ENCODE measurements at places on chromosomes 11 and 22.

DNA sequence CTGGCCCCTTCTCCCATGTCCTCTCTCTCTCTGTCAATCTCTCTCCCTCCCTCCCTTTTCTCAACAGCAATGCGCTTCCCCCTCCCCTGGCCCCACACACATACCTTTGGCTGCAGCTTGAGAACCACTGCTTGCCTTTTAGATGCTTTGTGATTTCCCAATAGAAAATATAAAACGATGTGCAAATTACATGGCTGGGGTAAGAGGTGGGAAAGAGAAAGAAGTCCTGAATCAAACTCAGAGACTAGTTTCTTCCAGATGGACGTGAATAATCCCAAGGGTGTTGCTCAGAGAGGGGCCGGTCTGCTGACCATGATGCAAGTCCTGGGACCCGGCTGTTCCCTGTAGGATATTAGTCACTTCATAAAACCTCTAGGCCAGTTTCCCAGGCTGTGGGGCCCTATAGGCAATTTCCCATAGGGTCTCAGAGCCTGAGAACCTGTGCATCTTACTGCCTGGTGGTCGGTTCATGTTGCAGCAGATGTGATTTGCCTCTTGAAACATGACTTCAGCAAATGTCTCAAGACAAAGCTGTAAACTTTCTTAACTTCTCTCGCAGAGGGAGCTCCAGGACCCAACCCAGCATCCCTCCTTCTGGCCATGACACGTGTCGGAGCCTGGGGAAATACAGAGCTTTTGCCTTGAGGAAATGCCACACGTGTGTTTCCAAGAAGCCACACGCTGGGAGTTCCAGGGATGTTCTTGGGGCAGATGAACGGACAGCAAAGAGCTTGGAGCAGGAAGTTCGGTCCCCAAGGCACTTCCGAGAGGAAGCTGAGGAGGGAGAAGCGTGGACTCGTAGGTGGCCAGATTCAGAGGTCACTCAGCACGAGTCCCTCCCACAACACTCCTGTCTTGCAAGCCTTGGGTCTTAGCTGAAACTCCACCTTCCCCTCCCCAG lies 34.5 kb upstream of the ETS1 start:
- DNase-seq, result no peak

GRCh38 chr22:36940676-36941075 lies 27.2 kb downstream of the CSF2RB start:
- no peak for DNase-seq

DNA sequence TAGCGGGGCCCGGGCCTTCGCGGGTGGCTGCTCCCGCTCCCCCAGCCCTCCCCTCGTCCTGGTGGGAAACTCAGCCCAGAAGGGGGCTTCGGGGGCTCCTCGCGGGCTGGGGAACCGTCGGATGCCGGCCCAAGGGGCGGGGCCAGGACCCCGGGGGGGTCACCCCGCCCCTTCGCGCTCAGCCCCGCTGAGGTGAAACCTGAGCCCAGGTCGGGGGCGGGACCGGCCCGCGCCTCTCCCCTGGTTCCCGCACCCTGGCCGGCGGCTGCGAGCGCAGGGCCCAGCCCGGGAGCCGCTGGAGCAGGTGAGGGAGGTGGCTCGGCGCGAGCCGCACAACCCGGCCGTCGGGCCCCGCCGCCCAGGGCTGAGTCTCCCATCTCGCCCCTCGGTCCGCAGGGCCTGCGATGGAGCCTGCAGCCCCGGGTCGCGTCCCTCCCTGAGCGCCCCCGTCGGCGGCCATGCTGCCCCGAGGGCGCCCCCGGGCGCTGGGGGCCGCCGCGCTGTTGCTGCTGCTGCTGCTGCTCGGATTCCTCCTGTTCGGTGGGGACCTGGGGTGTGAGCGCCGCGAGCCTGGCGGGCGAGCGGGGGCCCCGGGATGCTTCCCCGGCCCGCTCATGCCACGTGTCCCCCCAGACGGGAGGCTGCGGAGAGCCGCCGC lies at the start of gene LARGE2:
LARGE2 (plus strand) TSS at position 232 of the 658 bp plus-strand sequence; CDS start at position 459, 227 bp downstream.
- DNase-seq, result peak; percentile 10

- DNase-seq, result peak; percentile 84
Observed at GRCh38 chr22:32204040-32204855, 625 bp downstream of the RFPL2 start.

DNA sequence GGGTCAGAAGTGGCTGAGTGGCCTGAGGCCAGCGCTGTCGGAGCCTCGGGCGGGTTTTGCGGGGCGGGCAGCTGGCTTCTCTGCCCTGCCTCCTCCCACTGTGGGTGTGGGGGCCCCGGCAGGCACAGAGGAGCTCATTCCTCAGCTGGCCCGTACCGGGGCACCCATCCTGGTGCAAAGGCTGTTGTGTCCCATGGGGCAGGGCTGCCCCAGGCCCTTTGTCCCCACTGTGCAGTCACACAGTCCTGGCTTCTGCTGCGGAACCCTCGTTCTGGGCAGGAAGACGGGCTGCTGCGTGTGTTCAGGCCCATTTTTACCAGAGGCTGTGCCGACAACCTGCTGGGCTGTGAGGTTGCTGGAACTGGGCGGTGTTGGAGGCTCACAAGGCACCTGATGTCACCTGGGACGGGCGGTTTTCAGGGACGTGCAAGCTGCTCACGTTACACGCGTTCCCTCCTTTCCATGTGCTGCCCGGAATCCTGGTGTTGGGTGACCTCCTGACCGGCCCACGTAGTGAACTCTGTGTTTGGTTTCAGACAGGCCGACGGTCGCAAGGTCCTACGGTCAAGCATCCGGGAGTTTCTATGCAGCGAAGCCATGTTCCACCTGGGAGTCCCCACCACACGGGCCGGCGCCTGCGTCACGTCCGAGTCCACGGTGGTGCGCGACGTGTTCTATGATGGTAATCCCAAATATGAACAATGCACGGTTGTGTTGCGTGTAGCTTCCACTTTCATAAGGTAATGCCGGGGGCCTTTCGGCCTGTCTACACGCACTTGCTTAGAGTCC lies 5.2 kb downstream of the SELENOO start:
- no peak for DNase-seq

DNA sequence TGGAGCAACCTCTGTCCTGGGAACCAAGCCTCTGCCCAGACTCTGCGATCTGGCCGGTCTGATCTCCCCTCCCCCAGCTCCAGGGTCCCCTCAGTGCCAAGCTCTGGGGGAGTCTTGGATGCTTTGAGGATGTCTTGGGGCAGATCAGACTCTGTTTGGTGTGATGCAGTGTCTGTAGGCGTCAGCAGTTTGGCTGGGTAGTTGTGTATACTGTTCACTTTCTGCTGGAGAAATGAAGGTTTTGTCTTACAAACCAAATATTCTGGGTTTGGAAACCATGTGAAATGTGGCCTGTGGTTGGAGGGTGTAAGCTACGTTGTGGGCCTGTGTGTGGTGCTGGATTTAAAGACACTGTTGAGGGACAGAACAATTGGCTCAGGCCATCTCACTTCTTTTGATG lies 4.6 kb downstream of the INSC start:
- DNase-seq, result no peak

GRCh38 chr22:31680861-31681341 lies 18.9 kb upstream of the PISD start:
- no peak for DNase-seq

DNA sequence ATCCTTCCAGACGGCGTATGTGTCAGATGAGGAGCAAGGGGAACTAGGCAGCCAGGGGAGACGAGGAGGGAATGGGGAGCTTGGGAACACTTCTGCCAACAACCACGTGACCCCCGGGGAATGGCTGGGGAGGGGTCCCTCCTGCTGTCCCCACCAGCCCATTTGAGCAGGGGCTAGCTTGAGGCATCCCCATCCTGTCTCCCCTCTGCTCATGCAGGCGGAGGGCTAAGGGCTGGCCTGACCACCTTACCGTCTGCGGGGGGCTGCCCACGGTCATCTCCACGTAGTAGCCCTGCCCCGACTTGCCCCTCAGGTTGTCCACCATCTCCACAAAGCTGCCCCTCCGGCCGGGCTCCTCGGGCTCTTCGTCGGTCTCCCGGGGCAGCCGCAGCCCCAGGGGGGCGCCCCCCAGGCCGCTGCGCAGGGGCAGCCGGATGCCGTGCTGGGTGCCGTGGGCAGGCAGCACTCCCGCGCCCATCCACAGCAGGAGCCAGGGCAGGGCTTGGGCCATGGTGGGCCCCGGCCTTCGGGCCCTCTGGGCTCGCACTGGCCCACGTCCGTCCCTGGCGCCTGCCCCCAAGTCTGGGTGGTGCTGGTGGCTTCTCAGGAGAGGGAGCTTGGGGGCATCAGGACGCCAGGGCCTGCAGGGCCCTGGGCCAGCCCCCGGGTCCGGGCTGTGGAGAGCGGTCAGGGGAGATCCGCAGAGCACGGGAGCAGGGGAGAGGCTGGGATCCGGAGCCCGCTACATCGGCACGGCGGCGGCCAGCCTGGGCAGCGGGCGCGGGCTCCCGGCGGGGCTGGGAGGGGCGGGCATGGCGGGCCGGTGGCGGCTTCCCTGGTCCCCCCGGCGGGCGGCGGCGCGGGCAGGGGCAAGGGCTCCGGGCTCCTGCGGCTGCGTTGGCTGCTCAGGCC lies 515 bp downstream of the BACE1 start:
- DNase-seq, result no peak

GRCh38 chr22:29202212-29203192 lies 3.2 kb upstream of the EMID1 start:
- no peak for DNase-seq

DNA sequence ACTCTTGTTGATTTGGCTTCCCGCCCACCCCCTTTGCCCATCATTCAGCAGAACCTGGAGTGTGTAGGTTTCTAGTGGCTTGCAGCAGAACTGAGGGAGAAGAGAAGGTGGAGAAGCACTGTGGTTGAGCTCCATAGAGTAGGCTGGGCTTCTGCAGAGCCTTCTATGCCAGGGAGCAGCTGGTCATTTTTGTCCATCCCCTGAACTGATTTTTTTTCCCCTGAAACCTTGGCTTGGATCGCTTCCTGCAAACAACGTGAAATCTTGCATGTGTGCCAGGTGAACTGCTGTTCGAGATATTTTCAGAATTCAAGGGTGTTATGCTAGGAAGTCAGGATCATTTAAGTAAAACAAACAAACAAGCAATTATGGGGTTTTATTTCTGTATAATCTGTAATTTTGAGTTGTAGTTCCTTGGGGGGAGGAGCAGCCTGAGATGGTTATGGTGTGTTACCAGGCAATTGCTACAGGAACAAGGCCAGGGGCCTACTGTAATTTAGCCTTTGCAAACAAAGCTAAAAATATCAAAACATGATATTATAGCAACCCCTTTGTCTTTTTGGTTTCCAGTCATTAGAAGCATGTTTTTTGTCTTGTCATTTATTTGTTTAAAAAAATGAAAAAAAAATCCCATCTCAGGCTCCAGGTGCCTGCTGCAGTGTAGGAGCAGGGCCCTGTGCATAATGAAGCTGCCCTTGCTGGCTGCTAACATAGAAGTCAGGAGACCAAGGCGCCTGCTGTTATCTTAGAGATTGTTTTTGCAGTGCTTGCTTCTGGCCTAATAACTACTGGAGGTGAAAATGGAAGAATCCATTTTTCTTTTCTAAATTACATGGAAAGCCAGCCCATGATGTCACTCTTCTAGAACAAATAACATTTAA lies 152.4 kb upstream of the TTC12 start:
- DNase-seq, result no peak

DNA sequence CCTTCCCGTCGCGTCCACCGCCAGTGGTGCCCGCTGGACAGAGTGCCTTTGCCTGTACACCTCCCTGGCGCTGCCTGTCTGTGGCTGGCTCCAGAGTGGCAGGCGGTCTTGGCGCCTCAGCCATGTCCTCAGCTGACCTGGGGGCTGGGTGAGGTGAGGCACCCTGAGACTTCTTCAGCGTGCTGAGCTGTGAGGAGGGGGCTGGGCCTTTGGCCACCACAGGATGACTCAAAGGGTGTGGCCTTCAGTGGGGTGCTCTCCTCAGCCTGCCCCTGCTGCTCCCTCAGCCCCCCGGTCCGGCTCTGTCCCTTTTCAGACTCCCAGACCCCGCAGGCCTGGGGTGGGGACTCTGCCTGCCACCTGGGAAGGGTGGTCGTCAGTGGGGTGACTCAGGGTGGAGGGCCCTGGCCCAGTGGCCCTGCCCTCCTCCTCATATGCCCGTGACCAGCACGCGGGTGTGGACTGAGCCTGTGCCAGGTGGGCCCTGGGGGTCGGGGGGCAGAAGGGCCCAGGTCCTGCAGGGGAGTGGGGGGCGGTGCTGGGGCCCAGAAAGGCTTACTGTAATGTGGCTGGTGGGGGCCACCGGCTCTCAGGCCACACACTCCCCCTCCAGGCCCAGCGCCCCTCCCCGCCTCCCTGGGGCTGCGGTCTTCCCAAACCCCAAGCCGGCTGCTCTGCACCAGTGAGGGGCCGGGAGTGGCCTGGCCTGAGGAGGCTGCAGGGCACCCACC lies 15.9 kb downstream of the CRELD2 start:
- DNase-seq, result peak; percentile 29

- DNase-seq, result no peak
Observed at GRCh38 chr11:38315151-38315550, 1717.1 kb upstream of the RAG2 start.

DNA sequence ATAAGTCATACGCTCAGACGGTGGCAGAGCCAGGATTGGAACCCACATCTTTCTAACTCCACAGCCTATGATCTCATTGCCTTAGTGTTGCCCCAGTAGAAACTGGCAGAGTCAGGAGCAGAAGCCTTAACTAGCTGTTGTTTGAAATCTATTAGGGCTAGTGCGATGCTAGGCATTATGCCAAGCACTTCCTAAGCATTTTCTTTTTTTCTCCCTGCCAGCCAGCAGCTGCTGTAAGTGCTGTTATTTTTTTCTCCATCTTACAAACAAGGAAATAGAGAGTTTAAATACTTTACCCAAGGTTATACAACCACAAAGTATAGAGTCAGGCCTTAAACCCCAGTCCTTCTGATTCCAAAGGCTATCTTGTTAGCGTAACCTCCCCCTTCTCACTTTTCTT lies 161.0 kb upstream of the SORL1-AS1 start:
- no peak for DNase-seq

DNA sequence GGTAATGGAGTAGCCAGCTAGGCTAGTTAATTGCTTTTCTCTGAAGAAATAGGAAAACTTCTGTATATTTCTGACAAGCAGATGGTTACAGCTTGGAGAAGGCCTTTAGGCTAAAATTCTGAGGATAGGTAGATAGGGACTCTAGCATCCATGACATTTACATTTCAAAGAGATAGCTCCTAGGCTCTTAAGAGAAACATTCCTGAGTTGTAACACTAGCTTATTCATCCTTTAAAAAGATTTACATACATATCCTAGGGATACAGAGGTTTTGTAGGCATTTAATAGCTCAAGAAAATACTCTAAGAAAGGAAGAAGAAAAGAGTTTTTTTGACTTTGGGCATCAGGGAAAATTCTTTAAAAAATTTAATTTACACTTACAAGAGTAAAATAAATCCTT lies 130.9 kb upstream of the CCDC179 start:
- no peak for DNase-seq

DNA sequence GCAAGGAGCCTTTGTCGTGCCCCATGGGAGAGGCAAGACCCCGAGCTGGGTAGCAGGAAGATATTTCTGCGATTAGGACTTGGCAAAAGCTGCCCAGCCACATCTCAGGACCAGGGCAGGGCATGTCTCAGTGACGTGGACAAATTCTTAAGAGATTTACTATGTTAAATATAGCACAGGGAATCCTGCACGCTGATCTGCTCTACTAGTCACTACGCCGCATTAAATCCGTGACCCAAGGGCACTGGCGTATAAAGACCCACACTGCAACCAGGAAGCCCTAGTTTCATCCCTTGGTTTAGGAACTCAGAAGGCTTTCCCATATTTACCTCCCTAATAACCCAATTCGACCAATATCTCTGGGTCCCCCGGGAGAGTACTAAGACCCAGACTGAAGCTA lies 35.1 kb downstream of the AP1B1 start:
- no peak for DNase-seq

- DNase-seq, result no peak
Observed at GRCh38 chr11:120398132-120398531, 61.9 kb downstream of the ARHGEF12 start.

Measured in stimulated activated naive CD4-positive, alpha-beta T cell (primary cell).